ENCODE measurements at places on chromosomes 16 and 17.

- no peak for DNase-seq
These were observed 17.5 kb downstream of the KRT33A start for GRCh38 chr17:41333098-41333497.

DNA sequence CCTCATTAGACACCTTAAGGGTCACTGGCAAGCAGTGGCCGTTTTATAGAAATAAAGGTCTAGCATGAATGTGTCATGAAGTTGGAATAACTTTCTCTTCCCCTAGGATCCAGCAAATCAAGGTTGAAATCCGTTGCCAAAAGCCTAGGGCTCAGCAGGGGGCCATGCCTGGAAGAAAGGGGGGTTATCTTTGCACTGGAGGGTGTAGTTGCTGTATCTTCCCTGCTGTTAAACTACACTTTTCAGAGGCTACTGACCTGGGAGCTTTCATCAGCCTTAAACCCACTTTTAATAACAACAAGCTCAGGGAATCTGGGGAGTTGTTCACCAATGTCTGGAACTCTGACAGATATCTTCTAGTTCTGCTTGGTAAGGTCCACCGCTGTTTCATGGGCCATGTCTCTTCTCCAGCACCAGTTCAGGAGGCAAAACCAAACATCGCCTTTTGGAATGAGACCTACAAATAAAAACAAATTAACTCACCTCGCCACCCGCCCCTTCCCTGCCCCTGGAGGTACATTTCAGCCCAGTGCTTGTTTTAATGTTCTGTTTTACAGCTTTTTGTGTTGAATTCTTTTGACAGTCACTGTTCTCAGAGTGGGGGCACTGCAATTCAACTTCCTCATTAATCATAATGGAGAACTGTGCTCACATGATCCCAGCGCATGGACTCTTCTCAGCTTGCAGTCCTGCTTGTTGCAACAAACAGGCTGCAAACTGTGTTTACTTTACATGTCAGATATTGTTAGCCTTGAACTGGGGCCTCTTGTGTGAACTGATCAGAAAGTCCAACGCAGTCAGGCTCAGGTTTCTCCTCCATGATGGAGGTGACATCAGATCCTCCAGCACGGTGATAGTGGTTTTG lies 508.7 kb downstream of the KCNJ2 start:
- peak; percentile 7 for DNase-seq

GRCh38 chr17:65065906-65066305 lies 9.4 kb upstream of the GNA13 start:
- no peak for DNase-seq

DNA sequence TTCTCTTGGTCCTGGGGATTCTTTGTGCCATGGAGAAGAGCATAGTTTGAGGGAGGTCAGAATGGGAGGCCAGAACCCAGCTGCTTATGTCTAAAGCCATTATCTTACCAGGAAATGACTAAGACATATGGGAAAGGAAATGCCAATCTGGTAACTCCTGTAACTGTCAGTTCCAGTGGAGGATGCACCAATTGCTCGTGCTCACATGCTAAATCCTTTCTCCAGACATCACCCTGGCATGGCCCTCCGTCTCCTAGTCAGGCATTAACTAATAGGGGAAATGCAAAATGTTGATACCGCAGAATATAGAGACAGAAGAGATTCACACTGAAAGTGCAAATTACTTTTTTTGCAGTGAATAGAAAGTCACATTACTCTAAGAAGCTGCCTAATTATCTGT lies 255.6 kb upstream of the HSBP1 start:
- DNase-seq = peak; percentile 52

- DNase-seq = peak; percentile 20
These were observed 939 bp upstream of the WDR90 start for GRCh38 chr16:648071-648780.

- DNase-seq = peak; percentile 27
These were observed at the start of gene CLDN7 for GRCh38 chr17:7262192-7262934. TSS of gene CLDN7 (minus strand) at chr17:7262478. CDS start at chr17:7262043, 435 bp downstream.

DNA sequence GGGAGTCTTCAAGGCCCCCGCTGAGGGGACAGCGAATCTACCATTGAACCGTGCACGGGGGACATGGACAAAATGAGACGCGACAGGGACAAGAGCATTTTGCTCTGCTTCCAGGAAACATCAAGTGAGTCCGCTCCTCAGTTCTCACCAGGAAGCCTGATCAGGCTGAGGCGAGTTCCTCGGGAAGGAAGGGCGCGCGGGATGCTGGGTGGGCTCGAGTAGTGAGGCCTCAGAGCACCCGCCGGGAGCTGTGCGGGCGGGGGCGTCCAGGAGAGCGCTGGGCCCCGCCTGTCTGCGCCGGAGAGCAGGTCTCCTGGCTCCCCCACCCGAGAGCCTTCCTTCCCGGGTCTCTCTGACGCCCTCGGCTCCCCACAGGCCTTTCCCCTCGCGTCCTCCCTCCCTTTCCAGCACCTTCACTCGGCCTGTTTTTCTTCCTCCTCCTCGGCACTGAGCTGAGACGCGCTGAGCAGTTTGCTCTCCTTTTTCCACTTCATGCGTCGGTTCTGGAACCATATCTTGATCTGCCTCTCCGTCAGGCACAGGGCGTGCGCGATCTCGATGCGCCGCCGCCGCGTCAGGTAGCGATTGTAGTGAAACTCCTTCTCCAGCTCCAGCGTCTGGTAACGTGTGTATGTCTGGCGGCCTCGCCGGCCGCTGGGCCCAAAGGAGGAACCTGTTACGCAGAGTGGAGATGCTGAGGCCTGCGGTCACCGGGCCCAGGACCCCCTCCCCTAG lies 2.6 kb upstream of the HOXB5 start:
- DNase-seq = no peak

DNA sequence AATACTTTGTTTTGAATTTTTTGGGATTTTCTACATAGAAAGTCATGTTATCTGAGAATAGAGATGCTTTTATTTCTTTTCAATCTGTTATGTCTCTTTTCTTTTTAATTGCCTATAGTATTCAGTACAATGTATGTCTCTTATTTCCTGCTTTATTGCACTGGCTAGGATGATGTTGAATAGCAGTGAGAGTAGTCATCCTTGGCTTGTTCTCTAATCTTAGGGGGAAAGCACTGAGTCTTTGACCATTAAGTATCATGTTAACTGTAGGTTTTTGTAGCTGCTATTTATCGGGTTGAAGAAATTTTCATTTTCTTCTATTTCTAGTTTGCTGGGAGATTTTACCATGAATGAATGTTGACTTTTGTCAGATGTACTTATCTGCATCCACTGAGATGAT lies 10.0 kb upstream of the ABCA3 start:
- DNase-seq = no peak

- no peak for DNase-seq
These were observed 65.2 kb downstream of the SRCIN1 start for GRCh38 chr17:38540514-38541045.

DNA sequence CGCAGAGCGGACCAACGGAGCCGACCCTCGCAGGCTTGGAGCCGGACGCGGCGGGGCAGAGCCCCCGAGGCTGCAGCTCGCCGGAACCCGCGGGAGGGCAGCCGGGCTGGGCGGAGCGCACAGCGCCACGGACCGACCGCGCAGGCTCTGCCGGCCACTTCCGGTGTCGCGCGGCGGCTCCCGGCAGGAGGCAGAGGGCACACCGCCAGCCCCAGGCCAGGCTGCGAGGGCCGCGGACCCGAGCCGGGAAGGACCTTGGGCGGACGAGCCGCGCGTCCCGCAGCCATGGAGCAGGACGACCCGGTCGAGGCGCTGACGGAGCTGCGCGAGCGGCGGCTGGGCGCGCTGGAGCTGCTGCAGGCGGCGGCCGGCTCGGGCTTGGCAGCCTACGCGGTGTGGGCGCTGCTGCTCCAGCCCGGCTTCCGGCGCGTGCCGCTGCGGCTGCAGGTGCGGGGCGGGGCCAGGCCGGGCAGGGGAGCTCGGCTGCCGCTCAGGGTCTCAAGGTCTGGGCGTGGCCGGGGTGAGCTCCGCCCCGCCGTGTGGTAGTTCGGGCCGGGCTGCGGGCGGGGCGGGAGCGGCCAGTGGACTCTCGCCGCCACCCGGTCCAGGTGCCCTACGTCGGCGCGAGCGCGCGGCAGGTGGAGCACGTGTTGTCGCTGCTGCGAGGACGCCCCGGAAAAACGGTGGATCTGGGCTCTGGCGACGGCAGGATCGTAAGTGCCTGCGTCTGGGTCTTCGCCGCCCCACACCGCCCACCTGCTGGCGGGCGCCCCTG lies at the start of gene ANTKMT:
TSS of gene ANTKMT (plus strand) at position 157 of the 775 bp plus-strand sequence. CDS start at position 286, 129 bp downstream.
- DNase-seq = peak; percentile 51

- no peak for DNase-seq
These were observed 13.9 kb downstream of the OTOP3 start for GRCh38 chr17:74949455-74950115.

GRCh38 chr16:49520492-49521038 lies 147.0 kb downstream of the C16orf78 start:
- DNase-seq = no peak

GRCh38 chr17:4616476-4616875 lies 25.0 kb downstream of the ALOX15 start:
- DNase-seq = no peak

DNA sequence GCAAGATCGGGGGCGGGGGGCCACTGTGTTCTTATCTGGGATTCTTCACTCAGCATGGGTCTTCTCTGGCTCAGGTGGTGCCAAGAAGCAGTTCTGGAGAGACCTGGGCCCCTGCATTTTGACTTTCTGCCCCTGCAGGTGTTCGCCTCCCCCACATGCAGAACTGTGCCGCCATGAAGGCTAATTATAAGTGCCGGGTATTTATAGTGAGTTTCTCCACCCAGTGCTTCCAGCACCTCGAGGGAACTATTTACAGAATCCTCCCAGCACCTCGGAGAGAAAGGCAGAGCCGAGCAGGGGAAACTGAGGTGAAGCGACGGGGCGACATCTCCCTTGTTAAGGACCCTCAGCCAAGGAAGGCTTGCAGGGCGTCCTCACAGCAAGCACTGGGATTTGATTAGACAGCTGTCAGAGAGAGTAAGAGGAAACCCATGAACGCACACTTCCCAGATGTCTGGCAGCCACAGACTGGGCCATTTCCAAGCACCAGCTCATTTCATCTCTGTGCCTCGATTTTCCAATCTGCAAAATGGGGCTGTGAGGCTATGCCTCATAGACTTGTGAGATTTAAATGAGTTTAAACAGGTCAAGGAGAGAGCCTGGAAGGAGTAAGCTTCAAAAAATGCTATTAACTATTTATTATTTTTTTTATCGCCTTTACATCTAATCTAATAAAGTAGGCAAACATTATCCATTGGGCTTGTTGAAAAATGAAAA lies 36.4 kb upstream of the GRIN2A start:
- DNase-seq = no peak

DNA sequence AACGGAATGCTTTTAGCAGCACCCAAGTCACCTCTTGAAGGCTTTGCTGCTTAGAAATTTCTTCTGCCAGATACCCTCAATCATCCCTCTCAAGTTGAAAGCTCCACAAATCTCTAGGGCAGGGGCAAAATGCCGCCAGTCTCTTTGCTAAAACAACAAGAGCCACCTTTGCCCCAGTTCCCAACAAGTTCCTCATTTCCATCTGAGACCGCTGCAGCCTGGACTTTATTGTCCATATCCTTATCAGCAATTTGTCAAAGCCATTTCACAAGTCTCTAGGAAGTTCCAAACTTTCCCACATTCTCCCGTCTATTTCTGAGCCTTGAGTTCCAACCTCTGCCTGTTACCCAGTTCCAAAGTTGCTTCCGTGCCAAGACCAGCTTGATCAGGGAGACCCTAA lies 27.4 kb downstream of the TMC6 start:
- DNase-seq = no peak

- peak; percentile 75 for DNase-seq
These were observed 6.8 kb downstream of the KIFC3 start for GRCh38 chr16:57795431-57795878.

- DNase-seq = no peak
These were observed 177.7 kb downstream of the TMEM132E start for GRCh38 chr17:34757106-34757505.

GRCh38 chr16:77569406-77569805 lies 134.6 kb upstream of the ADAMTS18 start:
- DNase-seq = no peak

DNA sequence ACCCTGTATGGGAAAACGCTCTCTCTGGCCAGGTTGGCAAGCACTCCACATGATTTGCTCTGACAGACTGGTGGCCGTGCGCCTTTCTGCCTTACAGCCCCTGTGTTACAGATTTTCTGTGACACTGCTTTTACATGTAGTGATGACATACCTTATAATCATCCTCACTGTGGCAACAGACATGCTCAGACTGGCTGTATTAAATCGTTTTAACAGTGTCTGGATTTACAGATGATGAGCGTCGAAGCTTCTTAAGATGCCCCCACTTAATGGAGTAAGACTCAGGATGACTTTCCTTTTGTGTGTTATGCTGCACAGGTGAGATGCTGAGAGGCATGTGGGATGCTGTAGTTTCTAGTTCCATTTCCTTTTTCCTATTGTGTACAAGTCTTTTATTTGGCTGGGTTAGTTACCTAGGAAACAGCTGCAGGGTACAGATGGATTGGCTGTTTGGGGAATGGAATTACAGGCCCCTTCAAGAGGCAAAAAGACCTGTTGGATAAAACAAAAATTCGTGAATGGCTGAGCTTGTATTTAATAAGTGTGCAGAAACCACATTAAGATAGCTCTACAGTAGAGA lies 20.9 kb upstream of the VWA3A start:
- DNase-seq = peak; percentile 93

DNA sequence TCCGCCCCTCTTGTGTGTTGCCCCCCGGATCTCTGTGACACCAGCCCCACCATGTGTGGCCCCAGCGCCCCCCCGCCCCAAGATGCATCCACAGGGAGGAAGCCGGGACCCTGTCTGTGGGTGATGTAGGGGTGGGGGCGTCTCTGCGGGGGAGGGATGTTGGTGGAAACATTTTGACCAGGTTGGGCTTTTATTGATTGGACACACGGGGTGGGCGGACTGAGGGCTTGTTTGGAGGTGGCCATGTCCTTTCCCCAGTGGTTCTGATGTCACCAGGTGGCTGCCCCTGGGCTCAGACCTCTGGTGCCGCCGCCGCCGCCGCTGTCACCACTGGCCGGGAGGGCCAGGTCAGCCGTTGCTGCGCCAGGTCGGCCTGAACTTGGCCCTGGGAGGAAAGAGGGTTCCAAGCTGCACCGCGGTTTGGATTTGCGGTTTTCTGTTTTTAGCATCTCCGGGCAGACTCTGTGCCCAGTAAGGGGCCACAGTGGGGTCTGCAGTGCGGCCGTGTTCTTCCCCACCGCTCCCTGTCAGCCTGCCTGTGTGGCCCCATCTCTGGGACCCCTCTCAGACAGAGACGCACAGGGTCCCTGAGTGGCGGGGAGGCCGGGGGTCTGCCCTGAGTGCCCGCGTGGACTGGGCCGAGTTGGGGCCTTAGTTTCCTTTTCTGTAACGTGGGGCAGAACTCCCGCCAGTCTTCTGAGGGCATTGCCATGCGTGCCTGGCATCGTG lies 19.8 kb downstream of the GSE1 start:
- no peak for DNase-seq

Measured in bronchial epithelial cell (primary cell).